ENCODE measurements at places on chromosomes 13 and 19.

- DNase-seq: peak; percentile 34
Measured at GRCh38 chr13:95858286-95859075, 181.5 kb downstream of the DNAJC3 start.

DNA sequence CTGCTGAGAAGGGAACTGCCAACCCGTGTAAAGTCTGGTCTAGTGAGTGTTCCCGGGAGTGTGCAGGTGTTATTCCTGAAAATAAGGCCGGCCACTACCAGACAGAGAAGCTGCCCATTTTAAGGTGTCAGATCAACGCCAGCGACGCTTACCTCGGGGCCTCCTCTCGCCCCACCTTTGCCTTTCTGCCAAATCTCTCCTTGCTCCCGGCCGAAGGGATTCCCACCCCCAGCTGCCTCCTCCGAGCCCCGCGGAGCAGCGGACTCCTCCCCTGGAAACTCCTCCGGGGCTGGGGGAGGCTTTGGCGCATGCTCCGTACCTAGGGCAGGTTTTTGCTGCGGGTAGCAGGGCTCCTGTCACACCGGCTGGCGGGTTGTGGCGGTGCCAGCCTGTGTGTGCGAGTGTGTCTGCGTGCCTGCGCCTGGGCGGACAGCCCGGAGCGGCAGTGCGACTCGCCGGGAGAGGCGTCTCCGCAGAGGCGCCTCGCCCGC lies at the start of gene HS6ST3:
HS6ST3 (plus strand) TSS at position 359 of the 491 bp plus-strand sequence.
- DNase-seq: no peak

- DNase-seq: peak; percentile 64
Measured at GRCh38 chr19:52171321-52172169, at the start of gene ZNF836. ZNF836 (minus strand) TSS chr19:52171621; CDS start chr19:52168072, 3,549 bp downstream.

- peak; percentile 57 for DNase-seq
Measured at GRCh38 chr19:46107371-46107770, 17.1 kb downstream of the IGFL3 start.

DNA sequence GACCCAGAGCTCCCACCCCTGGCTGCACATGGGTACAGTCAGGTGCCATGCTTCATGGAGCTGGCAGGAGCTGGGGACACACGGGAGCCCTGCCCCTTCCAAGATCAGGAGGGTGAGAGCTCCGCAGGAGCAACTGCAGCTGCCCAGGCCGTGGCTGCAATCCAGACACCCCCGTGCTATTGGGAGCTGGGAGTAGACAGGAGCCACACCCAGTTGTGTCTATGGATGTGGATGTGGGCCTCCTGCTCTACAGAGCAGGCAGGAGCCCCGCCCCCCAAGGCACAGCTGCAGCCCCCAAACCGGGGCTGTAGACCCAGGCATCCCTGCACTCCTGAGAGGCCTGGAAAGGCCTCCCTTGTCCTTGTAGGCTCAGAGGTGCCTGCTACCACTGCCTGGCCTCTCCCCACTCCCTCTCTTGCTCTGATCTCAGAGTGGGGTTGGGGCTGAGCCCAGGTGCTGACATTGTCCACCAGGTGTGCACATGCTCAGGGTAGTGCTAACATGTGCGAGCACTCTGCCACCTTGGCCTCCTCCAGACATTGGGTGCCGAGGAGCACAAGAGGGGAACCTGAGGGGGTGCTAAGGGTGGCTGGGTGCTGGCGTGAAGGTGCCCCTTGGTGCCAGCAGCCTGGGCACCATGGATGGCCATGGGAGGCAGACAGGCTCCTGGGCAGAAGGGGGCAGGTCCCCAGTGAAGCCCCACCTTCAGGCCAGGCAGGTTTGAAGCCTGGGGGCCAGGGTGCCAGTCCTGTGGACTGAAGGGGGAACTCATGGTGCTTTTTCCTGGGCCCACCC lies 8.0 kb upstream of the BAX start:
- DNase-seq: no peak

DNA sequence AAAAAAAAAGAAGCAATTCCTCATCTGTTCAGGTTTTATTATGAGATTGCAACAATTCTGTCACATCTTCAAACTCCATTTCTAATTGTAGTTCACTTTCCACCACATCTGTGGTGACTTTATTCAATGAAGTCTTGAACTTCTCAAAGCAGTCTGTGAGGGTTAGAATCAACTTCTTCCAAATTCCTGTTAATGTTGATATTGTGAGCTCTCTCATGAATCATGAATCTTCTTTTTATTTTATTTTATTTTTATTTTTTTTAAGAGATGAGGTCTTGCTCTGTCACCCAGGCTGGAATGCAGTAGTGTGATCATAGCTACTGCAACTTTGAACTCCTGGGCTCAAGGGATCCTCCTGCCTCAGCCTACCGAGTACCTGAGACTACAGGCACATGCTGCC lies 19.6 kb downstream of the ARHGAP35 start:
- DNase-seq: no peak
